ENCODE measurements at places on chromosomes 12 and 14.

- no peak for DNase-seq
Measured at GRCh38 chr12:106750524-106750923, 24.0 kb upstream of the RIC8B start.

DNA sequence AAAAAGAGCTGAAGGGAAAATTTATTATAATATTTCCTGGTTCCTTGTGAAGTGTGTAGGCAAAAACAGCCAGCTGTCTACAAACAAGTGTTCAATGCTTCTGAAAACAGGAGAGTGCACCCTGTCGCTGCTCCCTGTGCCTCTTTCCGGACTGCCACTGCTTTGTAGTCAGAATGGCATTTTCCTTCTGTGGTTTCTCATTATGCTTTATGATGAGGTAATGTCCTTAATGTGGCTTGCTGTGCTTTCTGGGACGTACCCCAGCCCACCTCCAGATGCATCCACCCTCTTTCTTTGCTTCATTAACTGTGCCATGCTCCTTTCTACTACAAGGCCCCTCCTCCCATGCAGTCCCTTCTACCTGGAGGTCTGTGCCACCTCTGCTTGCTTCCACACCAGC, 148.1 kb downstream of the SYT1 start:
- DNase-seq: no peak

- no peak for DNase-seq
Measured at GRCh38 chr12:65561798-65562382, 262.4 kb upstream of the HMGA2 start.

- no peak for DNase-seq
Measured at GRCh38 chr14:30223385-30223785, 295.7 kb upstream of the PRKD1 start.

GRCh38 chr12:116399055-116399454, 121.6 kb upstream of the MED13L start:
- no peak for DNase-seq

GRCh38 chr12:88604646-88605045, 24.4 kb upstream of the KITLG start:
- DNase-seq: no peak

GRCh38 chr14:100747021-100747586, 20.4 kb downstream of the DLK1 start:
- DNase-seq: no peak
